ENCODE measurements at places on chromosomes 12 and 14.

DNA sequence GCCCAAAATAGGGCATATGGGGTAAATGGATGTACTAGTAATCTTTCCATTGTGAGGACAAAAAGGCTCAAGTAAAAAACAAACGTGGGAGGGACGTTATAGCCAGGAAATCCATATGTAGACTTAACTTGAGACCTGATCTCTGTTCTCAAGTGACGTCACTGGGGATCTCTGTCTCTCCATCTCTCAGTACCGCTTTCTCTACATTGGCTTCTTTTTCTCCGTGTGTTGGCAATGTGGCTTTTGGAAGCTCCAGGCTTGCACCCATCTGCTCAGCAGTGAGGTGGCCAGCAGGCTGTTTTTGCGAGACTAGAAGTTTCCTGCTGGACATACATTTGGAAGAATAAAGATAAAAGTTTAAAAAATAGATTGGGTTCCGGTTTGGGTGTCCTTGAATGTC, 66.0 kb upstream of the NRXN3 start:
- DNase-seq: no peak

DNA sequence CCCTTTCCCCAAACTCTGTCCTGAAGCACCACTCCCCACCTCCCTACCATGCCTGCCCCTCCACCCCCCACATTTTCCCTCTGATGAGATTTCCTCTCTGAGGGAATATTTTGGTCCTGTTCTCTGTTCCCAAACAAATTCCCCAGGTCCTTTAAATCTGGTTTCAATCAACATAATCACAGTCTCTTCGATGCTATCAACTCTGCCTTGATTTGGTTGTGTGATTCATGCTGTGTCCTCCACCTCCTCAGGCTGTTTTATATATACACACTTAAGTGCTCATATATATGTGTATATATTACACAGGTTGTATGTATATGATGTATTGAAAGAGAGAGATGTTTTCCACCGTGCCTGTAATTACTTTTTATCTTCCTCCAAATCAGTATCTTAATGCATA, 36.0 kb downstream of the NTF3 start:
- no peak for DNase-seq

- DNase-seq: peak; percentile 38
Measured at GRCh38 chr14:58772794-58773620, 135.2 kb downstream of the DACT1 start.

GRCh38 chr14:53979747-53980642, 23.4 kb upstream of the BMP4 start:
- peak; percentile 67 for DNase-seq

GRCh38 chr12:91575630-91576029, 393.0 kb upstream of the DCN start:
- no peak for DNase-seq

DNA sequence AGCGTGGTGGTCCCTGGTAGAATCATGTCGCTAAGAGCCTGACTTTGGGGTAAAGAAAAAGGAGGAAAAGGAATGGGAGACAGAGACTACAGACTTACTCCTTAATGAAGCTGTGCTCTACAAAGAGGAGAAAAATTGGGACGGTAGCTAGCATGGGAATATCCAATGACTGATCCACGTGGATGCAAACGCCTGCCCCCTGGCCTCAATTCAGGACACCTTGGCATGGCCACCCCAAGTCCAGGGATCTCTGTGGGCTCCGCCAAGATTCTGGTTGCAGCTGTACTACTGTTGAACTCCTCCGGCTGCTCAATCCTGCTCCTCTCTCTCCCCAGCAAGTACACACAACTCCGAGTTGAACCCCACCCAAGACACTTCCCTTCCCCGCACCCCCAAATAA, 70.5 kb upstream of the DIO3 start:
- no peak for DNase-seq

GRCh38 chr12:57385586-57385985, 45.3 kb downstream of the R3HDM2 start:
- no peak for DNase-seq

- DNase-seq: no peak
Measured at GRCh38 chr12:101186291-101186690, 23.7 kb downstream of the SLC5A8 start.

DNA sequence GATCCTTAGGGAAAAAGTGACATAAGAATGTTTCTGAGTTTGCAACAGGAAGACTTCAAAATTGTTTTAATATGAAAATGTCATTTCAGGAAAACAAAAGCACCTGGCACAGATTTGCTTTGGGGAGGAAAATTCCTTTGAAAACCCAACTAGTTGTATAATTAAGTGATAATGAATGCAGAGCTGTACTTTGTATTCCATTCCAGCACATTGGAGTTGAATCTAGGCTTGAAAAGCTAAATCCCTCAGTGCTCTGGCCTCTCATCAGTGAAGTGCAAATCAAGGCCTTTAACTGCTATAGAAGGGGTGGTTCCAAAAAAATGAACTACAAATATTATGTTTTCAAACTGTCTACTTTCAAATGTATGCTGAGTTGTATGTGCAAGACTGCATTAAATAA, 19.6 kb upstream of the C12orf42 start:
- no peak for DNase-seq

DNA sequence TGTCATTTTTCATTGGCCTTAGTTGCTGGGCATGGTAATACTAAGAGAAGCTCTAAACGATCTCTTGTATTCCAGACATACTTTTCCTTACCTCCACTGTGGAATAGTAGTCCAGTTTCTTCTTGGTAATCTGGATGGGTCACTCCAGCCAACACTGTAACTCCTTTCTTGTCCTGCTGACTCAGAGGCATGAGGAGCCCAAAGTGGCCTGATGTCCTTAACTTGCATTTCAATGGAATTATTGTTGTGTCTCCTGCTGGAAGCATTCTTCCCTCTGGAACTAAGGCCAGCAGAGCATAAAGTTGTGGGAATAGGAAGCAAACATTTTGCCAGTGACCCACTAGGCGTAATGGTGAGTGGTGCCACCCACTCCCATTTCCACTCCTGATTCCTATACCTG, 33.1 kb downstream of the DAAM1 start:
- DNase-seq: no peak

- DNase-seq: no peak
Measured at GRCh38 chr14:35117112-35117511, 4.7 kb downstream of the PPP2R3C start.

GRCh38 chr12:74647256-74647655, 109.6 kb downstream of the ATXN7L3B start:
- DNase-seq: no peak

DNA sequence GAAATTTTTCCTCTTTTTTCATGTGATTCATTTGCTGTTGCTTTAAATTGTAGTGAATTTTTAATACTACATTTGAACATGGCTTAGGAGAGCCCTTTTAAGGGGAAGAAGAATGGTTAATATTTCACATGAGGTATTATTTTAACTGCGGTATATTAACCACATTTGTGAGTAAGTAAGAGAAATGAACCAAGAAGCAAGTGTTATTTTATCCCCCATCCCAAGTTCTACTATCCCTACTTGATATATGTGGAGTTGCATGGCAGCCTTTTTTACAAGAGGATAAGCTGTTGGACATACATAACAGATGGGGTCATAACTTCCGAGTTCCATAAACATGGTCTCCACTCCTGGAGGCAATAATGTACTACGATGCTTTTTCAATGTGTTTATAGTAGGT, 623.3 kb downstream of the LRFN5 start:
- DNase-seq: no peak

DNA sequence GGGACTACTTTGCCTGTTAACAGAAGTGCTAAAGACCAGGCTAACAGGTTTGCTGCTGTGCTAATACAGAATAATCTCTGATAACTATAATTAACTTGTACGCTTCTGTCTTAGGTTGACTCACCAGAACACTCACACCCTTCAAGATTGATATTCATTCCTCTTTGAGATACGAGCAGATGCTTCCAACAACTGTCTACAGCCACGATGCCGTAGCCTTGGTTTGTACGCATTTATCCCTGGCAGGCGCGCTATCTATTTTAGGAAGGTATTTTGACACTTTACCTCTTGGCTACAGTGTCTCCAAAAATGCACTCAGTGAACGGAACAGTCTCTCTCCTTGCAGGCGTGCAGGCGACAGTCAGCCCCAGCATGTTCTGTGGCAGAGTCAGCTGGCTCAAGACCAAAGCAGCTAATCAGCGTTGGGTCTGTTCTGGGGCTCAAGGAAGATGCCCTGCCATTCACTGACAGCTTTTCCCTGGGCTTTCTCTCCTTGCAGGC, 146.4 kb upstream of the PRICKLE1 start:
- no peak for DNase-seq

DNA sequence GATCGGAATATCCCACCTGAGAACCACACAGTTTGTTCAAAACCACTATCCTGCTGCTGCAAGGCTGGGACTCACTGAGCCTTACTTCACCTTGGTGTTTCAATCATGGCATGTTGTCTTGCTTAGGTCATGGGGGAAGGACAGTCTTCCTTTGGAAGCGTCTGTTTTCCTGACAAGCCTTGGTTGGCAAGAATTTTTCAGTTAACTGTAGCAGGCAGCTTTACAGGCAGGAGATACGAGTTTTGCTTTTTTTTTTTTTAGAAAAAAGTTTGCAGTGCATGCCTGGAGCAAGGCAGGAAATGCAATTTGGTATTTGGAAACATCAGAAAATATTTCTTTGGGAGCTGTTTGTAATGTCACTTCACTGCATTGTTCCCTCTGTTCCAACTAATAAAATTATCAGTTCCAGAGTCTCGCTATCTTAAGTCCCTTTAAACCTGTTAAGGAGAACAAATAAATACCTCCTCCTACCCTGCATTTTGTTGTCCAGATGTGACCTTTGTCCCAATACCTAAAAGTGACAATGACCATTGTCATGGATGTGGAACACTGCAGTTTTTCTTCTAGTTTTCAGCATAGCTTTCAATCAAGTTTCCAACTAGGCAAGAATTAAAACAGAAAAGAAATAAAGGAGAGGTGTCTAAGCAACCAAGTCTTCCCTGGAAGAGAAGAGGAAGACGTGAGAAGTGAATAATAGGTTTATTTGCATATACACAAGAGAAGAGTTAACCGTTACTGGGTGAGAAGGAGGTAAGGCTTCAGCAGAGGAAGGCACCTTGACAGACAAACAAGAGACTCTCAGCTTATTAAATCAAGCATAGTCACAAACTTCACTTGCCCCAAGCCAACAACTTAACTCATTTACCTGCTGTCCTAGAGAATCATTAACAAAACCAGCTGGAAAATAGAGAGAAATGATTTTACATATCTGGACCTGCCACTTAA, 71.4 kb upstream of the ACTN1 start:
- no peak for DNase-seq

GRCh38 chr12:66538970-66539369, 139.9 kb downstream of the GRIP1 start:
- peak; percentile 68 for DNase-seq

- peak; percentile 83 for DNase-seq
Measured at GRCh38 chr12:110403976-110404682, 621 bp upstream of the ANAPC7 start.

- no peak for DNase-seq
Measured at GRCh38 chr12:89954259-89954658, 245.6 kb upstream of the ATP2B1 start.

GRCh38 chr14:23613242-23614070, 22.7 kb upstream of the DHRS2 start:
- DNase-seq: no peak

Data from H9 (cell line).